ENCODE measurements at places on chromosomes 13 and 19. TPM values are rescaled to one million over a fixed set of nuclear protein-coding genes. Genes with fewer than 3 reads are reported as not detected.

The MBD3L2 gene
- not detected for total RNA-seq

GRCh38 chr13:24693862-24694471, 13.8 kb downstream of the ATP12A start:
- H3K36me3 ChIP-seq = no peaks in the 10 kb centered on the region
- H3K4me3 ChIP-seq = no peak overlapping the region
- H3K27ac ChIP-seq = no peak overlapping the region
- peak; percentile 88 for DNase-seq

The TMC4 gene
- total RNA-seq = 0.29 TPM

- no peaks in the 10 kb centered on the region for H3K27me3 ChIP-seq
- H3K27ac ChIP-seq = no peak overlapping the region
- H3K4me3 ChIP-seq = no peak overlapping the region
- peak; percentile 25 for DNase-seq
- H3K4me1 ChIP-seq = peaks cover 4% of the 10 kb centered on the region
Measured at GRCh38 chr13:19967621-19968020, 9.1 kb downstream of the ZMYM2 start.

The LRRC25 gene
- total RNA-seq = 0.88 TPM

- peak; percentile 59 for DNase-seq
- no peaks in the 10 kb centered on the region for H3K4me1 ChIP-seq
- H3K27ac ChIP-seq = no peak overlapping the region
Measured at GRCh38 chr19:58374200-58374599, 6.6 kb downstream of the ZNF837 start.

The GPR4 gene
- not detected for total RNA-seq

DNA sequence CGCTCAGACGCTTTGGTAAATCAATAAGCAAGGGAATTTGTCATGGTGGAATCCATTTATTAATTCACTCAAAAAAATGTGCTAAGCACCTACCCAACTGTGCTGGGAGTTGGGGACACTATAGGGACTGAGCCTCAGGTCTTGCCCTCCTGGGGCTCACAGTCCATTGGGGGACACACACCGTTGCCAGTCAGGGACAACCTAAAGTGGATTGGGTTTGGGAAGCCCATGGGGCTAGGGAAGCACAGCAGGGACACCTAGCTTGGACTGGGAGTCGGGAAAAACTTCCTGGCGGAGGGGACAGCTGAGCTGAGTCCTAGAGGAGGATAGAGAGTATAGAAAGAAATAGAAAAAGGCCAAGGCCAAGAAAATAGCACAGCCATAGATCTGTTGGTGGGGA, 8.5 kb downstream of the FOSB start:
- peaks cover 13% of the 10 kb centered on the region for H3K4me1 ChIP-seq
- DNase-seq = no peak
- no peaks in the 10 kb centered on the region for H3K27me3 ChIP-seq
- peaks cover 4% of the 10 kb centered on the region for H3K36me3 ChIP-seq
- no peak overlapping the region for H3K4me3 ChIP-seq

The SCN1B gene
- 5.6 TPM for total RNA-seq

The SLC25A23 gene
- 22.8 TPM for total RNA-seq

DNA sequence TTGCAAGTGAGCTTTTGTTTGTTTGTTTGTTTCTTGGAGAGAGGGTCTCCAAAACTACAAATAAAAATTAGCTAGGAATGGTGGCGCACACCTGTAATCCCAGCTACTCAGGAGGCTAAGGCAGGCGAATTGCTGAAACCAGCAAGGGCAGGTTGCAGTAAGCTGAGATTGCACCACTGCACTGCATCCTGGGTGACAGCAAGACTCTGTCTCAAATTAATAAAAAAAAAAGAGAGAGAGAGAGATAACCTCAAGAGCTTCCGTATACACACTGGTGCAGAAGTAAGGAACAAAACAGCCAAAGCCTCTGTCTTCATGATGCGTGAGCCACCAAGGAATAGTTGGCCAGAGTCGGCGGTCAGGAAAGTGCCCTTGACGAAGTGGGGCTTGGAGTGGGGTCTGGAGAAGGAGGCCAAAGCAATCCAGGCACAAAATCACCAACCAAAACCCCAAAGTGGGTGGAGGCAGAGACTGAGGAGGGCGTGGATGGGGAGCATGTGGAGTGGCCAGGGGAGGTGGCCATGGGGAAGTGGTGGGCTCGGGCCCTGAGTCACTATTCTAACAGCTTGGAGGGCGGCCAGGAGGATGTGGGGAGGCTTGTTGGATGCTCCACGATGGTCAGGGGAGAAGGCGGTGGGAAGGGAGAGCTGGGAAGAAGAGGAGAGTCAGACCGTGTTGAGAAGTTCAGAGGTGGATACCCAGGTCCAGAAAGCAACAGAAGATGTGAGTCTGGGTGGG, 21.2 kb upstream of the TOMM40 start:
- peak overlapping the region; percentile 58 for H3K27ac ChIP-seq
- peak overlapping the region; percentile 16 for H3K4me3 ChIP-seq
- peaks cover 11% of the 10 kb centered on the region for H3K4me1 ChIP-seq
- H3K27me3 ChIP-seq = no peaks in the 10 kb centered on the region

The CEP89 gene
- 21.2 TPM for total RNA-seq

- DNase-seq = no peak
- H3K36me3 ChIP-seq = no peaks in the 10 kb centered on the region
- no peaks in the 10 kb centered on the region for H3K27me3 ChIP-seq
- no peak overlapping the region for H3K27ac ChIP-seq
- H3K4me3 ChIP-seq = no peak overlapping the region
Measured at GRCh38 chr13:24619282-24619681, 60.9 kb upstream of the ATP12A start.

DNA sequence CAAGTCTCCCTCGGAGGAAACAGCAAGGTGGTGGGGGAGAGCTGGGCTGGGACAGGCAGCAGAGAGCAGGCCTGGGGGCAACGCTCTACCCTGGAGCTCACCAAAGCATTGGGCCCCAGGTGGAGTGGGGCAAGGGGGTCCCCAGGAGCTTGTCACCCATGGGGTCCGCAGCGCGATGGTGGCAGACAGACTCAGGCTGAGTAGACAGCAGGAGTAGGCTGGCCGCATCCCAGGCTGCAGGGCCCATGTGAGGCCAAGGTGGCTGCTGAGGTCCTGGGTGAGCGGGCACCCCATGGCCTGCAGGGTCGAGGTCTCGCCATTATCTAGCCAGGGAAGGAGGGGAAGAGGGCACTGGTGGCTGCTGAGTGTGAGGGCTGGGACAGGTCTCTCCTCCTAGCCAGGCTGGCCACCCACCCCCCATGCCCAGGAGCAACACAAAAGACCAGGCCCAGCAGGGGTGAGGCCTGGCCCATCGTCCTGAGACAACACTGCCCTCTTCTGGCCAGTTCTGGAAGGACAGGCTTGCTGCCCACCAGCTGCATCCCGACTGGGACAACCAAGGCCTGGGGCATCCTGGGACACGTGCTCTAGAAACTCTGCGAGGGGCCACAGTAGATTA, 33.1 kb downstream of the CEBPG start:
- DNase-seq = peak; percentile 99
- H3K27me3 ChIP-seq = no peaks in the 10 kb centered on the region
- H3K4me1 ChIP-seq = no peaks in the 10 kb centered on the region
- H3K36me3 ChIP-seq = no peaks in the 10 kb centered on the region

The EDNRB gene
- total RNA-seq = 0.29 TPM

- DNase-seq = peak; percentile 94
- H3K27ac ChIP-seq = no peak within 1 kb of the TSS
- peaks cover 4% of the 10 kb centered on the region for H3K36me3 ChIP-seq
Measured at GRCh38 chr19:18895824-18896341, at the start of gene CERS1. Gene CERS1, minus strand, starts transcription at chr19:18896158. Its CDS starts 86 bp downstream, at chr19:18896072.

DNA sequence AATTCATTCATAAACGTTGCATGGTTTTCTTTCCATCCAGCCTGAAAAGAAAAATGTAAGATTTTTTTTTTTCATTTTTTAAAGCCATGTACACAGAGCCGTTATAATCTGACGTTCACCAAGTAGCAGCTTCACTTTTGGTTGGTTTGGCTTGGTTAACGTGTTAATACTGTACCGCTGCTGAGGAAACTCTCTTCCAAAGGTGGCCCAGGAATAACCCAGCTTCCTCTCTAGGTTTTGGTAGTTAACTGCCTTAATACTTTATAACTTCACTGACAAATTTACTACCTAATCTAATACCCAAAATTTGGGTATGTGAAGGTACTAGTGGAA, 1.7 kb downstream of the INTS6 start:
- no peaks in the 10 kb centered on the region for H3K27me3 ChIP-seq
- no peak for DNase-seq
- H3K27ac ChIP-seq = peak overlapping the region; percentile 69
- H3K4me1 ChIP-seq = peaks cover 18% of the 10 kb centered on the region

- no peak overlapping the region for H3K4me3 ChIP-seq
- H3K4me1 ChIP-seq = no peaks in the 10 kb centered on the region
- DNase-seq = no peak
- no peaks in the 10 kb centered on the region for H3K27me3 ChIP-seq
- H3K27ac ChIP-seq = no peak overlapping the region
- no peaks in the 10 kb centered on the region for H3K36me3 ChIP-seq
Measured at GRCh38 chr13:109331011-109331433, 455.4 kb downstream of the IRS2 start.

DNA sequence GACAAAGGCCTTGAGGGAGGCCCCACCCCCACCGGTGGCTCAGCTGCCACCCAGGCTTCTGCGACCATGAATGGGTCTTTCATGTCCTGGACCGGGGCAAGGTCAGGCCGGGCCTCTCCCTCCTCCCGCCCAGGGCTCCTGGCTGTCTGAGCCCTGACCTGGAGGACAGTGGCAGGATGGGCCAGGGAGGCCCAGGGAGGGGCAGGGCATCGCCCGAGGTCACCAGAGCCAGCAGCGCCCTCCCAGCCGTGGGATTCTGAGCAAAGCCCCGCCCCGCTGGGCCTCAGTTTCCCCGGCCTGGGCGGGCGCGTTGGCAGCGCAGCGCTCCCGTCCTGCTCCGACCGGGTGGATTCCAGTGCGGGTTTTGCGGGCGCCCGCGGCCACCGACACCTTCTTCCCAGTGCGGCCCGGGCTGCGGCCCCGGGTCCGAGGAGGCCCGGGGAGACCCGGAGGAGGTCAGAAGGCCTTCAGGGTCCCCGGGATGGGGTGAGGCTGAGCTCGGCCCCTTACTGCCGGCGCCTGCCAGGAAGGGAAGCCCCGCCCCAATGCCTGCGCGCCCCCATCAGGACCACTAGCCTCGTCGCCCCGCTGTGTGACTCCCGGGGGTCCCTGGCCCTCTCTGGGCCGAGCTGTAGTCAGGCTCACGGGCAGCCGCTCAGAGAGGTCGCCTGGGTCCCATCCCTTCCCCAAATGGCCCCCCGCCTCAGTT, 24.6 kb upstream of the SEMA6B start:
- peak; percentile 93 for DNase-seq
- peak overlapping the region; percentile 25 for H3K4me3 ChIP-seq
- H3K36me3 ChIP-seq = no peaks in the 10 kb centered on the region
- H3K27ac ChIP-seq = no peak overlapping the region

- peak; percentile 99 for DNase-seq
- H3K27ac ChIP-seq = peak overlapping the region; percentile 74
- H3K36me3 ChIP-seq = no peaks in the 10 kb centered on the region
- peaks cover 38% of the 10 kb centered on the region for H3K4me1 ChIP-seq
Measured at GRCh38 chr19:39160889-39161672, 35.5 kb downstream of the PAK4 start.

The AMER2 gene
- not detected for total RNA-seq

GRCh38 chr13:38897521-38897920, 93.1 kb downstream of the STOML3 start:
- no peak overlapping the region for H3K4me3 ChIP-seq
- no peaks in the 10 kb centered on the region for H3K4me1 ChIP-seq
- peak; percentile 6 for DNase-seq
- H3K27ac ChIP-seq = no peak overlapping the region
- no peaks in the 10 kb centered on the region for H3K27me3 ChIP-seq
- no peaks in the 10 kb centered on the region for H3K36me3 ChIP-seq

GRCh38 chr13:76225815-76226489, 589.8 kb downstream of the LMO7 start:
- no peaks in the 10 kb centered on the region for H3K27me3 ChIP-seq
- H3K36me3 ChIP-seq = no peaks in the 10 kb centered on the region
- no peak overlapping the region for H3K4me3 ChIP-seq

DNA sequence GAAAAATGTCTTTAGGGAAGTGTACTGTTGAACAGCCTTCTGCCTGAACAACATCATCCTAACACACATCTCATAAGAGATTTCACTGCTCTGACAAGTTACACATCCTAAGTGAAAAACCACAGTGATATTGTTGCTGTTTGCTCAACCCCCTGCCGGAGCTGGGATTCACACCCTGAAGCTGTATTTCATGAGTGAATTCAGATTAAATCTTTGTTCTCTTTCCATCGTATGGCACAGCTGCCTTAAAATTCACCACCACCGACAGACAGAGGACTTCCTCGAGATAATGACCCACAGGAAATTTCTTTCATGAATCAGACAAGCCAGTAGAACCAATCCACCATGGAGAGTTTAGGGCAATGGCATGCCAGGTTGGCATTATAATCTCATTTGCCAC, 280.8 kb downstream of the DCT start:
- no peak overlapping the region for H3K4me3 ChIP-seq
- no peaks in the 10 kb centered on the region for H3K36me3 ChIP-seq
- no peaks in the 10 kb centered on the region for H3K27me3 ChIP-seq
- no peak overlapping the region for H3K27ac ChIP-seq
- DNase-seq = no peak

DNA sequence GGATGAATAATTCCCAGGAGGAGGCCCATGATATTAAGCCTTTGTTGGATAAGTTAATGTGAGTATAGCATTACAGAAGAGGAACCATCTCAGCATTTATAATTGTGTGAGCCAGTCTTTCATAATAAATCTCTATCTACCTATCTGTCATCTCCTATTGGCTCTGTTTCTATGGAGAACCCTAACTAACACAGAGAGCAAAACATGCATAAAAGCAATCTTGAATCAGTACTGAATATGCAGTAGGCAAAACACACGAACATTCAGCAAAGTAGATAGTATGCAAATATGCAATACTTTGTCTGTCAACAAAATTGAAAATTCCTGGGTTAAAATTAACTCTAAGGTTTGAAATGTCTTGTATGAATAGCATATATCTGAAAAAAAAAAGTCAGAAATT, 966.3 kb downstream of the DIAPH3 start:
- no peak for DNase-seq
- no peaks in the 10 kb centered on the region for H3K4me1 ChIP-seq
- H3K27me3 ChIP-seq = no peaks in the 10 kb centered on the region
- H3K4me3 ChIP-seq = no peak overlapping the region
- no peaks in the 10 kb centered on the region for H3K36me3 ChIP-seq
- H3K27ac ChIP-seq = no peak overlapping the region

The MYO16 gene
- total RNA-seq = not detected

DNA sequence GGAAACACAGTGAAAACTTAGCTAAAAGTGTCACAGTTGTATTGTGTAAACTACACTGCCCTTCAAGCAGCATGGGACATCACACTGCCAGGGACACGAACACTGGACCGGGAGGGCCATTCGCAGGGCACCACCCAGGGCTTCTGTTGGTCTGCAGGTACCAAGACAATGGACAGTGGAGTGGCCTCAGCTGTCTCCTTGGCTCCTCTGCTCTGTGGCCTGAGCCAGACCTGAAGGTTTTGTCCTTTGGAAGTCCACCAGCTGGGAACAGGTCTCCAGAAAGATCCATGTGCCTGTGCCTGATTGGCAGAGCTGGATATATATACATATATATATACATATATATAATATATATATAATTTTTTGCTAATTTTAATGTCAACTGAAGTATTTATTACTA, 149.8 kb downstream of the ZNF536 start:
- H3K4me1 ChIP-seq = no peaks in the 10 kb centered on the region
- no peaks in the 10 kb centered on the region for H3K27me3 ChIP-seq
- no peaks in the 10 kb centered on the region for H3K36me3 ChIP-seq
- DNase-seq = no peak
- H3K27ac ChIP-seq = no peak overlapping the region

GRCh38 chr13:109748677-109749076, 37.7 kb downstream of the IRS2 start:
- no peak overlapping the region for H3K4me3 ChIP-seq
- no peaks in the 10 kb centered on the region for H3K4me1 ChIP-seq
- H3K27me3 ChIP-seq = no peaks in the 10 kb centered on the region
- H3K27ac ChIP-seq = no peak overlapping the region
- no peak for DNase-seq
- no peaks in the 10 kb centered on the region for H3K36me3 ChIP-seq

The DENND1C gene
- not detected for total RNA-seq

Measured in osteoblast (primary cell).